ENCODE measurements at places on chromosomes 2 and 18.

GRCh38 chr2:145597006-145597405 lies 1077.1 kb upstream of the ZEB2 start:
- no peak for DNase-seq

GRCh38 chr2:30078521-30078920 lies 68.3 kb upstream of the YPEL5 start:
- DNase-seq: no peak

DNA sequence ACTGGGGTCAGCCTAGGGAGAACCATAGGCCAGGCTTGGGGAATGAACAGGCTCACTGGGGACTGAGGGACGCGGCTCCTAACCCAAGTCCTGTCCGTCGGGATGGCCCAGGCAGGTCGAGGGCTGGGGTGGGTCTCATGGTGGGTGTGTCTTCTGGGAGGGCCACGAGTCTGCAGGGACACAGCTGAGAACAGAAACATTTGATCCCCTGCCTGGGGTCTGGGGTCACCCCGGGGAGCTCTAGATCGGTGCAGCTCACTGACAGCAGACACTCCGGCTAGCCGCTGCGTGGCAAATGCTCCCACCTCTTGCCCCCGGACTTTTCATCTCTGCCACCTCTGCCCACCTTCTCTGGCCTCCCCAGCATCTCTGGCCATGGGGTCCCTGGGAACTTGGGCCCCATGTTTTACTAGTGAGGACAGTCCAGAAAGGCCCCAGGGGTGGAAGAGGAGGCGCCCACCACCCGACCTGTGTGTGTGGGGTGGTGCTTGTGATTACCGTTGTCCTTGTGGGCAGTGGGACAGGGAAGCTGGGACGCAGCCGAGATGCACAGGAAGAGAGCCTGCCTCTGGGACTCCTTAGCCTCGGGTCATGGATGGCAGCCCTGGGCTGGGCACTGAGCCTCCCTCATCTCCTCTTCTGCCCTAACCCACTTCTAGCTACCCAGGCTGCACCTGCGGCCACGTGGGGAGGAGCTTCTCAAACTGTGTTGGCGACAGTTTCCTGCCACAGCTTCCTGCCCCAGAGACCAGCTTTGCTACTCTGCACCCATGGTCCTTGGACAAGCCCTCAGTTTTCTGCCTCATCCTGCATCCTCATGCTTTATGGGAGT lies 4.9 kb downstream of the ZAP70 start:
- DNase-seq: peak; percentile 60

DNA sequence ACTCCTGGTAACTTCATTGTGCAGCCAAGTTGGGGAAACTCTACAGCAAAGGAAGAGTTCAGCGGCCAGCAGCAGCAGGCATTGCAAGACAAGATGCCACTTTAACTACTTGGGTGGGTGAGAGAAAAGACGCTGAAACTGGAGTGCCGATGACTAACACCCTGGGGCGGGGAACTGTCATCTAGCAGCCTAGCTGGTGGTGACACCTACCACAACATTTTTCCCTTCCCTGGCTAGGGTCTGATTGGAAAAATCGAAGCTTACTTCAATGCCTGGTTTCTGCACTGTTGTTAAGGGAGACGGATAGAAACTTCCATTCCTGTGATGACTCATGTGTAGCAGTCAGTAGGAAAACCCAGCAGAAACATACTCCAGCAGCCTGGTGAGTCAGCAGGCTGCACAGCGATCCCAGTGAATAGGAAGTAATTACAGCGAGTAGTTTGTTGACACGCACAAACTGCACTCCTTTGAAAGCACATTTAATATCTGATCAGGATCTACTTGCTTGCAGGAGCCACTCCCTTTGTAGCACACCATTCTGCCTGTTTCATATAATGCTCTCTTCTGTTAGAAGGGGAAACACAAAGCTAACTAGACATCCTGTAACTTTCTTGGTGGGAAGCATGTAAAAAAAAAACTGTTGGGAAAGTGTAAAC lies 62.1 kb upstream of the MAPRE2 start:
- no peak for DNase-seq

DNA sequence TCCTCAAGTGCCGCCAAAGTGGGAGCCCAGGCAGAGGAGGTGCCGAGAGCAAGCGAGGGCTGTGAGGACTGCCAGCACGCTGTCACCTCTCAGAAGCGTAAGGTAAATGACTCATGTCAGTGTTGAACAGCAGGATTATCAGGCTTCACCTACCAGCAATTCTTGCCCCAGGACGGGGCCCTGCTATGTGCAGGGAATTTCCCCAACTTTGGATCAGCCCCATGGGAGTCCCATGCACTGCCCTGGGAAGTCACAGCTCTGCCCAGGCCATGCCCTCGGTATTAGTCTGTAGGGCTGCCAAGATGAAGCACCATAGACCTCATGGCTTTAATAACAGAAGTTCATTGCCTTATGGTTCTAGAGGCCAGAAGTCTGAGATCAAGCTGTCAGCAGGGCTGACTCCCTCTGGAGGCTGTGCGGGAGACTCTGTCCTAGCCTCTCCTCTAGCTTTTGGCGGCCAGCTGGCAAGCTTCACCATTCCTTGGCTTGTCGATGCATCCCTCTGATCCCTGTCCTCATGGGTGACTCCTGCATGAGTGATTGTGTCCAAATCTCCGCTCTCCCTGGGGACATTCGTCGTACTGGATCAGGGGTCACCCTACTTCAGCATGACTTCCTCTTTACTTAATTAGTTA lies 55.9 kb downstream of the TRPM8 start:
- no peak for DNase-seq

GRCh38 chr18:11310476-11311086 lies 161.2 kb upstream of the PIEZO2 start:
- DNase-seq: no peak

- DNase-seq: no peak
These were observed 66.3 kb downstream of the TANC1 start for GRCh38 chr2:159034713-159035112.

GRCh38 chr2:10837298-10838266 lies 25.0 kb upstream of the PDIA6 start:
- no peak for DNase-seq

DNA sequence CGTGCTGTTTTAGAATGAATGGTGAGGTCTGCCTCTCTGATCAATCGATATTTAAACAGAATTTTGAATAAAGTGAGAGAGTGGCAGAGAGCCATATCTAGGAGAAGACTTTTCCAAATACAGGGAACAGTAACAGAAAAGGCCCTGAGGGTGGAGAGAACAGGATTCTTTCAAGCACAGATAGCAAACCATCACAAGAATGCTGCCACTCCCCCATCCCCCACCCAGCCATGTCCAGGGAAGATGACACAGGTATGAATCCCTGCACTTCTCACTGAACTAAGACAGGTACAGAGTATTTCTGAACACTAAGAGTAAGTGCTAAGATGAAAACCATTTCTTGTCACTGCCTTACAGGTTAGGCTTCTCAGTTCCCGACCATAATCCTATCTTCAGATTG lies 23.6 kb downstream of the LRATD1 start:
- DNase-seq: no peak

GRCh38 chr2:159968279-159968900 lies 94.0 kb downstream of the PLA2R1 start:
- DNase-seq: no peak

GRCh38 chr2:85523903-85524335 lies 15.0 kb upstream of the MAT2A start:
- DNase-seq: no peak

DNA sequence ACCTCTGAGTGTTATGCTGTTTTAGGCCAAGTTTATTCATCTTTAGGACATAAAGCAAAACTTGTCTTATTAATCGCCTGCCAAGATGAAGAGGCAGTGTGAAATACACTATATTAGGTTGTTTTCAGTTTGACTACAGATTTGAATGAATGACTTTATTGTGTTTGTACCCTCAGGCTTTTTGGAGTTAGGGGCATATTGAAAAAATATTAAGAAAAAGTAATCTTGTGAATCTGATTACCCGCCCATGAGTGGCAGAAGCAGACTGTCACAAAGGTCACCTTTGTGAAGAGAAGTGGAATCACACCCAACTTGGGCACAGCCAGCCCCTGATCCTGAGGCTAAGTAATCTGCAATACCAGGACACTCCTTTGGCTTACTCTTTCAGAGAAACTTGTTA lies 382.5 kb downstream of the NYAP2 start:
- no peak for DNase-seq

- no peak for DNase-seq
These were observed 4.5 kb downstream of the TIMM21 start for GRCh38 chr18:74152857-74153256.

GRCh38 chr2:69041214-69041613 lies 28.2 kb downstream of the ANTXR1 start:
- no peak for DNase-seq

- no peak for DNase-seq
These were observed 46.6 kb upstream of the AMMECR1L start for GRCh38 chr2:127932199-127932876.

GRCh38 chr2:100889286-100889685 lies 69.3 kb downstream of the NPAS2 start:
- DNase-seq: no peak

GRCh38 chr18:67239826-67240225 lies 276.7 kb downstream of the DSEL start:
- DNase-seq: no peak

GRCh38 chr2:241925821-241926441 lies 56.4 kb downstream of the RTP5 start:
- no peak for DNase-seq

DNA sequence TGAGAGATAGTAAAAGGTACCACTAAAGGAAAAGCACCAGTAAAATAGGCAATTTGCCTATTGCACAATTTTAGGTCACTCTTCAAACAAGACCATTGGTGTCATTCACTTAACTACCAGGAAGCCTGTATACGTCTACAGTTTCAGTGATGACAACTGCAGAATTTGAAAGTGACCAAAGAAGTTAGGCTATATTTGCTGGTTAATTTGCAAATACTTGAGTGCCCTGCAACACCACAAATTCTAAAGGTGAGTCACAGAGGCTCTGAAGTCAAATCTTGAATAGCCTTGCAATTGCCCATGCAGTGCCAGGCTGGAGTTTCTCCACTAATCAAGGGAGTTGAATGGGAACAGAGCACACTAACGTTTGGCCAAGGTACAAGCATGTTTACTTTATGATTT lies 128.7 kb upstream of the CCDC68 start:
- DNase-seq: no peak

GRCh38 chr2:10172033-10172871 lies 49.7 kb downstream of the RRM2 start:
- DNase-seq: no peak

DNA sequence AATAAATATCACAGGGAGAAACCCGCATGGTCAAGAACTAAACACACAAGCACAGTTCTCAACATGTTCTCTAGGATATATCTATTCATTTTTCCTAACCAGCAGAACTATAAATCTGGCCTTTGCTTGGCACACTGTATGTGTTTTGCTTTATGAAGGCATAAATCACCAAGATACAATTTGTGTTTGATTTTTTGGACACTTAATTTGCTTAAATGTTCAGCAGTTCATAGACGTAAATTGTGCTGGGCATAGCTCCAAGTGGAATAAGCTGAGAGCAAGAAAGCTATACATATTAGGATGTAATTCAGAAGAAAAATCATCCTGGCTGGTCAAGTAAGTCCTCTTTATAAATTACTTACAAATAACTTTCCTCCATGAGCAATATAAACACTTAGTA lies 341.5 kb upstream of the ATP5MC3 start:
- DNase-seq: no peak

GRCh38 chr2:152154462-152154861 lies 21.1 kb downstream of the STAM2 start:
- no peak for DNase-seq

DNA sequence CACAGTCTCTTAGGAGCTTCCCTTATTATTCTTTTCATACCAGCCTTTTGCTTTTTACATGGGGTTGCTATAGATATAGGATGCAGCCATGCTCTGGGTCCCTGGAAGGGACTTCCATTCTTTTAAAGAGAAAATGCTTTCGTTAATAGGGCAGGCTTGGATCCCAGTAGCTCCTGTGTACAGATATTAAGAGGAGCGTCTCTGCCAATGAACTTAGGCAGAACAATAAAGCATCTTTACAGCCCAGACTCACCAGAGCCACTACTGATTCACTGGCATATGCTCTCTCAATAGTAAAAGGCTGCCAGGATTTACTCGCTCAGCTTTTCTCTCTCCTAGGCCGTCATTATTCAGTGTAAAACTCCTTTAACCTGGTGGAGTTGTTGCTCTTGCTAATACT lies 1385.4 kb upstream of the PIK3C3 start:
- no peak for DNase-seq

DNA sequence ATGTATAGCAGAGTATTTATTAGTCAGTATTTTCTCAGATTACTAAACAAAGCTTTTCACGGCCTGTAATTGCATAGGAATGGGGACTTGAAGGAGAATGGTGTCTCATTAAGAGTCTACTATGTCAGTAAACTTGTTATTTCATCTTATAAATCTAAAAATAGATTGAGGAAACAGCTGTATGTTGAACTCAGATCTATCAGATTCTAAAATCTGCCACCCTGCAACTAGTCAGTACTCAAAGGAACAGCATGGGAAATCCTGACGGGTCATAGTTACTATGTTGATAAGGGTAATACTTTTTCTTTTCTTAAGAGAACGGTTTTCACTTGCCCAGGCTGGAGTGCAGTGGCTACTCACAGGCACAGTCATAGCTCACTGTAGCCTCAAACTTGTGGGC lies 70.2 kb upstream of the EMILIN2 start:
- no peak for DNase-seq

DNA sequence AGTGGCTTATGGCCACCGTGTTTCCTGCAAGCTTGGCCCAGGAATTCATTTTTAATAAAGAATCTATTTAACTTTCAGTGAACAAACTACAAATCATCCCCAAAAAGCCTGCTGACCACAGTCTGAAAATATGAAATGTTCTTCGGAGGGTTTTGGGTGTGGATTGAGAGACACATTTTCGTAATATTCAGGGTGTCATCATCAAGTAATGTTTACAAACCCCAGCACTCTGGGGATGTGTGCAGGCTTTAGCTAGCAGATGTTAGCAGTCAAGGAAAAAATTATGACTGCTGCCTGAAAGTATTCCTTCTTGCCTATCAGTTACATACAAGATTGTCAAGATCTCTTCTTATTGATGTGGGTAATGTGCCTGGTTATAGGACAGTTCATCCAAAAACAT lies 143.9 kb upstream of the FN1 start:
- DNase-seq: no peak

GRCh38 chr2:49931241-49931640 lies 776.9 kb upstream of the FSHR start:
- no peak for DNase-seq

- no peak for DNase-seq
These were observed 99.1 kb upstream of the ZNF397 start for GRCh38 chr18:35141567-35142274.
